ENCODE measurements at places on chromosomes 4 and X. TPM values are rescaled to one million over a fixed set of nuclear protein-coding genes. Genes with fewer than 3 reads are reported as not detected.

AKAP4 gene
- not detected for total RNA-seq

DNA sequence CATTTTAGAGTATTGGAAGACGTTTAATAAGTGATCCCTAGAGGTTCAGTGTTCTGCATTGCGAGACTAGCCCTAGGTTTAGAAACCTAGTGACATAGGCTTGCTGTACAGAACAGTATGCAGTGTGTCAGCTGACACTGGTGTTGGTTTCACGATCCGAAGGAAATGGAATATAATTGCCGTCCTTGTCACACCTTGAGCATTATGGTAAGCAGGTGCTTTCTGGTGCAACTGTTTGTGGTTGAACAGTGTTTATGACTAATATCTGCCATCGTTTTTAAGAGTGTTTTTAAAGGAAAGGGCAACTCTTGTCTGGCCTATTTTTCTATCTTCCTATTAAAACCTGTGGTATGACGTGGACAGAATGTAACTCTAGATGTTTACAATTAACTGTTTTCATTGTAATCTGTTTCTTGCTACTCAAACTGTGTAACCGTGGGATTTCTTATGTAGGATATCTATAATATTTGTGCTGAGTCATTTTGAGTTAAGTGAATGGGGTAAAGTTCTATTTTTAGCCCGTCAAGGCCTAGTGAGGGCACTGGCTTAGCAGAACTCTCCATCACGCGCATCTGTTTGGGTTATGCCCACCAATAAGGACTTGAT lies 53.8 kb upstream of the TBC1D14 start:
- DNase-seq = peak; percentile 93

- no peak for DNase-seq
Measured at GRCh38 chr4:8396762-8397406, 43.6 kb downstream of the ACOX3 start.

PPEF2 gene
- total RNA-seq = not detected

DNA sequence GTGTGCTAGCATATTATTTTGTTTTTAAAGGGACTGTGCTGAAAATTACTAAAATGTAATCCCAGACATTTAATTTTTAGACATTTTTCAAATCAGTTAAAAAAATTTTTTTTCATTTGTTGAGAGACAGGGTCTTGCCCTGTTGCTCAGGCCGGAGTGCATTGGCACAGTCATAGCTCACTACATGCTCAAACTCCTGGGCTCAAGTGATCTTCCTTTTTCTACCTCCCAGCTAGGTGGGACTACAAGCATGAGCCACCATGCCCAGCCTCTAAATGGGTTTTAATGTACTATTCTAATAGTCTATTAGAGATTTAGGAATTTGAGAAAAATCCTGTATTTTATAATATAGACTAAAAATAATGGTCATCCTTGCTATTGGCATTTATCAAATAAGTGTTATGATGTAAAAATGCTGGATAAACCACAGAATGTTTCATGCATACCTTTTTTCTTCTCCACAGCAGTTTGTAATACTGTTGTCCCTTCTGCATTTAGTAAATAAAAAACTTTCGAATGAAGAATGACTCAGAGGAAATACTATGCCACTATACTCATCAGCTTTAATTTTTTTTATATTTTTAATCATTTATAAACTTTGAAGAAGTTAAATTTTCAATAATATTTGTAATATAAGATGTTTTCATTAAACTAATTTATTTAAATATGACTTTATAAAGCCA lies 29.9 kb downstream of the CPEB2 start:
- DNase-seq = peak; percentile 34

- peak; percentile 23 for DNase-seq
Measured at GRCh38 chr4:41957634-41958033, 22.4 kb downstream of the TMEM33 start.

PIGA gene
- 7.1 TPM for total RNA-seq

TLR3 gene
- total RNA-seq = 0.97 TPM

Data from fibroblast of villous mesenchyme (primary cell).